Mesothelial cell of epicardium (in vitro differentiated cells): ENCODE measurements at places on chromosomes 1 and 21.

- DNase-seq: no peak
Measured at GRCh38 chr1:27887215-27888021, 15.1 kb downstream of the THEMIS2 start.

GRCh38 chr1:167158111-167158812 is 62.4 kb upstream of the POU2F1 start:
- no peak for DNase-seq

DNA sequence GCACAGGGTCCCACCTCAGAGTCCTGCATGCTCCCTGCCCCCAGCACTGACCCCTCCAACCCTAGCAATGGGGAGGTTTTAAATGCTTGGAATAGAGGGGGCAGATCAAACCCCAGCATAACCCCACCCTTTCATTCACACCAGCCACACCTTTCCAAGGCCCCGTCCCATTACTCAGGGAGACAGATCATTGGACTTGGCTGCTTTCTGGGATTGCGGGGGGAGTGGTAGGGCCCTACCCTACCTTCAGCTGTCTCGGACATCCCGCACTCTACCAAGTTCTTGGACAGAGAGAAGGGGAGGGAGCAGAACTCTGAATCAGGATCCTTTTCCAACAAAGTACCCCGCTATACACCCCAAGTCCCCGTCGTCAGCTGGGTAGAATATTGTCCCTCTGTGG is 983 bp downstream of the PADI2 start:
- DNase-seq: no peak

DNA sequence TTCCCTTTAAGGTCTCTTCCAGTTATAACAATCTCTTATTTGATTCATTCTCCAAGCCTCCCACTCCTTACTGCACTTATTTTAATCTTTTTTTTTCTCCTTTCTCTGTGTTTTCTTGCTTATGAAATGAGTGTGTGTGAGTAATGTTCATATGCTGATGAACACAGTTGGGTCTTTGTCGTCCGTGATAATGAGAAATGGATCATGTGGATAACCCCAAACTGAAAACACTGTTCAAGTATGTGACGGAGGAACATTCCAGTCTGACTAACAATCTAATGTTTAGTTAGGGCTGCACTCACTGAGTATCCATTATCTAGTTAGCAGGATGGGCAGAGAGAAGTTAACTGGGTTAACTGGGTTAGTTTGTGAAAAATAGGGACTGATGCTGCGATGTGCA is 253.1 kb upstream of the DUSP10 start:
- DNase-seq: no peak

DNA sequence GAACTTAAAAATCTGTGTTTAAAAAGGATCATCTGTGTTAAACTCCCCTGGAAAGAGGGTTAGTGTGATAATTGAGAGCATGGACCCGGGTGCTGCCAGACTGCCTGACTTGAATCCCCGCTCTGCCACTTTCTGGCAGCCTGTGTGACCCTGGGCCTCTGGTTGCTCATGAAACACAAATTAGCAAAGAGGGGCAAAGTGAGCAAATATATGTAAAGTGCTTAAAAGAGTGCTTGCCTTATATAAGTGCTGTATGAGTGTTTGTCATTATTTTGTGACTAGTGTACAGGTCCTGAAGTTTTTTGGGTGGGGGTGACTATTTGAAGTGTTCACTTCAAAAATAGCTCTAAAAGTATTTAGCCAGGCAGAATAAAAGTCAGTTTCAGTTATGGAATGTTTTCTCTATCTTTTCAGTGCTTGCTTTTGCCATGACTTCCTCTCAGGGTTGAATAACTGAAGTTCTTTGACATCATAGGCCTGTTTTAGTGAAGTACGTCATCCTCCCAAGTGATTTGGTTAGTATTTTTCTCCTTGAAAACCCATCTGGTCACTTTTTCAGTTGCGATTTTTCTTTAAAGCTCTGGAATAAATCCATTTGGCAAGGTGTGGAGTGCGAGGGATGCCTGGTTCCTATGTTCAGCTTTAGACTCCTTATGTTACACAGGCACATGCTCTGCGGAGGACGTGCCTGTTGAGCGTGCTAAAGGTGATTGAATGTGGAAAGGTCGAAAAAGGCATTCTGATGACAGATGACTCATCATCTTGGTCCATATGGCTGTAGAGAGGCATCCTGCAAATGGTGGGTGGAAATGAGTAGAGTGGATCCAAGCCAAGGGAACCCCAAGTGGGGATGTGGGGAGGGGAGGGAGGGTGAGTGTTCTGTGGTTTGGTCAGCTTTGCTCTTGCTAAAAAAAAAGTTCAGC is 47.8 kb downstream of the AK4 start:
- no peak for DNase-seq

DNA sequence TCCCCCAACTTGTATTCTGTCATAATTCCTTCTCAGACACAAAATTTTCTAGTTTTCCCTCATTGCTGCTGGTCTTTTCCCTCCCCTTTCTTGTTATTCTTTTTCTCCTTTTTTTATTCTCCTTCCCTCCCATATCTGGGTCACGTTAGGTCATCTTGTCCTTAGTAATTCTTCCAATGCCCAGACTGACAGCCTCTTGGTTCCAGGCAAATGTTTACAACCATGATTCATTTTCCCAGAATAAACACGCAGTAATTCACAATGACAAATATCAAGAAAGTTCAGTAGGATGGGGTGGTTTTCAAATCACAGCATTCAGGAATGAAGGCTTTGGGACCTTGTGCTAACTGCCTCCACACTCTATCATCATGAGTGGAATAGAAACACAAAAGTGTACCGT is 25.2 kb downstream of the NHLH2 start:
- no peak for DNase-seq

GRCh38 chr21:24160528-24160927 is 1446.8 kb downstream of the MRPL39 start:
- DNase-seq: no peak

DNA sequence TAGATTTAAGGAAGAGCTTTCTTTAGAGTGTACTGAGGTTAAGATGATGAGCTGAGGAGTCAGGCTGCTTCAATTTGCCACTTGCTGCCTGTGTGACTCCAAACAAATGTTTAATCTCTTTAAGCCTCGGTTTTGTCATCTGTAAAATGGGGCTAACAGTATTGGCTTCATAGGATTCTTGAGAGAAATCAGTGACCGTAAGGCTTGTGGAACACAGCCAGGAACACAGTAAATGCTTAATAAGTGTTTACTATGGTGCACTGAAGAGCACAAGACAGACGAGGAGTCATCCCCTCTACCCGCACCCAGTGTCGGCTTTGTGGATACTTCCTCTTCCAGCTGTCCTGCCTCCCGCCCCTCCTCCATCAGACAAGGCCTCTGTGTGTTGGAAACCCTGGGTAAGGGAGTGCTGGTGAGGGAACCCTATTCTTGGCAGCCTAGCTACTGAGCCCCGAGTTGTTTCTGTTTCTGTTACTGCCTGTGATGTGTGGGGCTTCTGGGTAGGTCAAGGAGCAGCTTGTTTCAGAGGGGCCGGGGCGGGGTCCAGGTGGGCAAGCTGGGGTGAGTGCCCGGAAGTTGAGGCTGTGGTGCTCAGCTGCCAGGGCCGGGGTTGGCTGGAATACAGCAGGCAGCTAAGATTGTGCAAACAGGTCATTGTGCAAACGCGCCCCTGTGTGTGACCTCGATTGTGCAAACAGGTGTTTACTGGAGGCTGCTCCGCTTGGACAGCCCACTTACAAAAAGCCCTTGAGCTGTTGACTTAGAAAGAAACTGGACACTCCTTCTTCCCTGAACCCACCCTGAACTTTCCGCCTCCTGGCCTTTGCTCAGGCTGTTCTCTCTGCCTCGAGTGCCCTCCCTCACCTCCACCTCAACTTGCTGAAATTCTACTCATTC is 4.0 kb upstream of the CSF3R start:
- no peak for DNase-seq

- DNase-seq: peak; percentile 26
Measured at GRCh38 chr1:3042481-3042880, 21.2 kb downstream of the ACTRT2 start.

DNA sequence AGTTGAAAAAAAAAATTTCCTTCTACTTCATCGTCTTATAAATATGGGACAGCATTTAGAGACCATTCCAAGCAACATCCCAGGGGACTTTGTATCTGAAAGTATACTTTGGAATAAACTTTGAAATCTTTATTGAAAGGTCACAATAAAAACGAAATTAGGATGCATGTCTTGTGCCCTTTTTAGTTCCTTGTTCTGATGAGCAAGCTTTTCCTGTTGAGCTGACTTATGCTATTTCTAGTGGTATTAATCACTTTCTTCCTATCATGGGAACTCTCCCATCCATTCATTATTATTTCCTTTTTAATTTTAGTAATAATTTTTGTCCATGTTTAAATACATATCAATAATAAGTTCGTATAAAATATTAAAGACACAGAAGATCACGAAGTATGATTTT is 4.0 kb upstream of the GBP2 start:
- no peak for DNase-seq

DNA sequence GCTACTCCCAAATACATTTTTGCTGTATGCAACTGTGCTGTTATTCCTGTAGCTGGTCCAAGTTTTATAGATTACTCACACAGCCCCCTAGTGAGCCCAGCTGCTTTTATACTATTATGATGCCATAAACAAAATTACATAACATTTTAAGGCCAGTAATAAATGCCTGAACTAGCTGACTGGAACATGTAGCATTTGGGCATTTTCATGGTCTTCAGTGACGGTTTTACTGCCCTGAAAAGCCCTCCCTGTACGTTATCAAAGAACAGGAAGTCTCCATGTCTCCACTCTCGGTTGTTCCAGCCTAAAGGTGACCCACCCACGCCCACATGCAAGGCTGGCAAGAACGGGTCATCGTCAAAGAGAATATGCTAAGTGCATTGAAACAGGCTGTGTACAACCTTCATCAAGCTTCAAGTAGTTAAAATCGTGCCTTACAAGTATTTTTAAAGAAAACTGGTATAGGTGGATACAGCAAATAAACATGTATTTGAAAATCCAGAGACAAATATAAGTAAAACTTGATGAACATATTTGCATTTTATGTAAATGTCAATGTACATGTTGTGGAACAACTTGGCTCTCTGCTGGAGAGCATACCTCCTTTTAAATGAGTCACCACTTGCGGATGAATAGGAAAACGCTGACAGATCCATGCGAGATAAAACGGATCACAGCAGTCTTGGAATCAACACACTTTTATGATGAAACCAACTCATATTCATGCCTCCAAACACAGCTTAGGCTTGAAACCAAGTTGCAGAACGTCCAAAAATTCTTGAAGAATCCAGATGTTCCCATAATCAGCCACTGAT is 520.5 kb downstream of the SMYD3 start:
- DNase-seq: no peak

DNA sequence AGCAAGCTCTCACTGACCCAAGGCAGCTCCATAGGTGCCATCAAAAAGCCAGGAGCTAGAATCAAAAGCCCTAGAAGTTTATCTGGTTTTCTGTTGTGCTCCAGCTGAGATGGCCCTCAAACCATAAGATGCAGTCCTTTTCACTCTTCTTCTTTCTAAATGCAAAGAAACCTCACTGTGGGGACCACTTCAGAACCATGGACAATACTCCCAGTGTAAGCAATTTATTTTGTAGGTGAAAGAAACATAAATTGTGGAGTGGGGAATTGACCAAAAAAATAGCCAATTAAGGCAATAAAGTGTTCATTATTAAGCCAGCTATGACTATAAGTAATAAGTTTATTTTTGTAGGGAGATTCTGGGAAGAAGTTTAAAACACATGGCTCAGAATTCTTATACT is 1399.9 kb downstream of the PLA2G4A start:
- no peak for DNase-seq

GRCh38 chr1:214277704-214278635 is 3.0 kb upstream of the SMYD2 start:
- DNase-seq: no peak

DNA sequence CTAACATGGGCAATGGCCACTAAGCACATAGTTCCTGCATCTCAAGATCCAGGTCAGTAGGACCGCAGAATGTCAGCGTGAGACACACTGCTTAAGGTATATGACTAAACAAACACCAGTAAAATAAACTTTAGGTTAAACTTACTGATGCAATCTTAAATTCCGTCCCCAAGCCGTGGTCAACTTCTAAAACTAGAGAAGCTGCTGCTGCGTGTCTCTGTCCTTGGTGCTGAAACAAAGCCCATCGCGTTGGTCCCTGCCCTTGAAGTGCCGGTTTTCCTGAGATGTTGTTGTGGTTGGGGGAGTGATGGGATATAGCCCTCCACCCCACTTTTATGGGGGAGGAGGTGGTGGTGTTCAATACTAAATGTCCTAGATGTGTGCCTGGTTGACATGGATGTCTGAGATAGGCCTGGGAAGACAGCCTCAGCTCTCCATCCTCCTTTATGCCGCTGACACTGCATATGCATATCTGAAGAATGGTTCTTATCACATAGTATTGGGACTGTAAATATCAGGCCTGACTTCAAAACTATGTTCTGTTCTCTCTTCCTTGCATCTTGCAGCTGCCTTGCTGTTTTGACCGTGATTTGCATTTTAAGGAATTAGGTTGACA is 72.0 kb upstream of the KCNA3 start:
- peak; percentile 39 for DNase-seq

GRCh38 chr1:19344372-19344810 is 32.3 kb downstream of the SLC66A1 start:
- peak; percentile 54 for DNase-seq

GRCh38 chr1:226495716-226496115 is 52.8 kb upstream of the STUM start:
- no peak for DNase-seq

- no peak for DNase-seq
Measured at GRCh38 chr1:186212568-186213224, 162.4 kb downstream of the TPR start.

- no peak for DNase-seq
Measured at GRCh38 chr1:200535605-200536004, 84.9 kb downstream of the KIF14 start.

- DNase-seq: no peak
Measured at GRCh38 chr1:28983509-28984310, 69.3 kb downstream of the EPB41 start.

DNA sequence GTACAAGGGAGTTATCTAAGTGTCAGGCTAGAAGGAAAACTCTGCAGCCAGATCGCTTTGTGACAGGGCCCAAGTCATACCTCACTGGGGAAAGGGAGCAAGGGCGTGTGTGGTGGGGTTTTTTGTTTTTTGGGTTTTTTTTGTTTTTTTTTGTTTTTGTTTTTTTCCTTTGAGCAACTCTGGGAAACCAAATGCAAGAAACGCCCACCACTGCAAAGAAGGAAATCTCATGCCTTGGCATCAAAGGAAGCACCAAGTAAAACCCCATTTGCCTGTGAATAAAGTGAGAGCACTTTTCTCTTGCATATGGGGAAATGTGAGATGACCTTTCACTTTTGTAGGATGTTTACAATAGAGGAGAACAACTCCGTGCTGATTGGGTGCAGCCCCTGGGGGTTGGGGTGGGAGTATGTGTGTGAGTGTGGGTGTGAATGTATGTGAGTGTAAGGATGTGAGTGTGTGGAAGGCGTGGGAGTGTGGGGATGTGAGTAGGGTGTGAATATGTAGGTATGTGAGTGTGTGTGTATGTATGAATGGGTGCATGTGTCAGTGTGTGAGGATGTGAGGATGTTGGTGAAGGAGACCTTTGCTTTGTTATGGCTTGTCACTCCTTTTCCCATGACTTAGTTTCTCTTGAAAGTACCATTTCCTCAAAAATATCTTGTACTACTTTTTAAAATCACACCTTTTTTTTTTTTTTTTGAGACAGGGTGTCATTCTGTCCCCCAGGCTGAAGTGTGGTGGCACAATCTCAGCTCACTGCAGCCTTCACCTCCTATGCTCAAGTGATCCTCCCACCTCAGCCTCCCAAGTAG is 34.6 kb downstream of the IL12RB2 start:
- no peak for DNase-seq
